Anterior cingulate cortex (tissue), 58 donors: ENCODE measurements at places on chromosomes 12 and 14.

DNA sequence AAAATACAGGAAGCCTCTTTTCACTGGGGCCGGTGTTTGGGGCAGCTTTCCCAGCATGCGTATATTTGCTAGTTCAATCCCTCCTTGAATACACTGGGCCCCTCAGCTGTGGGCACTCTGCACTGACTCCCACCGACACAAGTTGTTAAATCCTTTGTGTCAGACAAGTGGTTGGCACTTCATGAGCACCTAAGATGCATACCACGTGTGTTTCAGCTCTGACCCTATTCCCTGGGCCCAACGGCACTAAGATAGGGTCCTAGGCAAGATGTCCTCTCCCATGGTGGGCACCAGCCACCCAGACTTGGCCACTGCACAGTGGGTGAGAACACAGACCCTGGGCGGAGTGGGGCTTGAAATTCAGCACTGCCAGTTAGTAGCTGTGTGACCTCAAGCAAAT lies 173.8 kb downstream of the BCL11B start:
- no peak for DNase-seq

DNA sequence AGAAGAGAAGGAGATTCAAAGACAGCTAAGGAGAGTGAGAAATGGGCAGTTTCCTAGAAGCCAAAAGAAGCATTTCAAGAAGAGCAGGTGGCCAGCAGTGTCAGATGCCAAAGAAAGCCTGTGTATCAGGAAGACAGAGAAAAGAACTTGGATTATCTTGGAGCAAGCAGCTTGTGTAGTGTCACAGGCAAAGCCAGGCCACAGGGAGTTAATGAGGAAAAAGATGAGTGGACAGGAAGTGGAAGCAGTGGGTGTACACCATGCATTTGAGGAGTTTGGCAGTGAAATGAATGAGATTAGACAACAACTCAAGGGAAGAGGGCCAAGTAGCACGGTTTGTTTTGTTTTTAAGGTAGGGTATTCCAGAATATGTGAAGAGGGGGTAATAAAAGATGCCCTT lies 5.6 kb upstream of the MYH7 start:
- DNase-seq = no peak

- no peak for DNase-seq
These were observed 3.6 kb upstream of the NINJ2 start for GRCh38 chr12:666766-667308.

GRCh38 chr14:33967138-33967537 lies 16.3 kb upstream of the EGLN3 start:
- no peak for DNase-seq

- no peak for DNase-seq
These were observed 7.7 kb downstream of the UBC start for GRCh38 chr12:124906606-124907261.
